ENCODE measurements at places on chromosomes 1 and 21.

- DNase-seq, result no peak
These were observed 13.6 kb downstream of the SHCBP1L start for GRCh38 chr1:182939413-182939812.

GRCh38 chr1:193368302-193368701 is 181.9 kb upstream of the B3GALT2 start:
- DNase-seq, result no peak

DNA sequence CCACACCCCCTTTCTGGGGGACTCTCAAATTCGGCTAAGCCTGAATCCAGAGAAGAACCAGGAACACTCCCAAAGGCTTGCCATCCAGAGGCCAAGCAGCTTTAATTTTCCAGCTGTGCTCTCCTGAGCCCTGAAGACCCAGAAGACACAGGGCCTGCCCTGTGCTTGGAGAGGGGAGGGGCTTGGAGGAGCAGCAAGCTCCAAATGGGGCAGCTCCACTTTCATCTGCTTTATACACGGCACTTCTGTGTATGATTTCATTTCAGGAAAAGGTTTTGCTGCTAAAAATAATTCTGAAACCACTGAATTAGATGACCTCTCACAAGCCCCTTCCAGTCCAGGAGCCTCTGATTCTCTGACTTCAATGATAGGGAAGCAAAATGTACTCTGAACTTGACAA is 39.2 kb upstream of the CTTNBP2NL start:
- DNase-seq, result no peak

GRCh38 chr1:112956544-112957132 is 642 bp upstream of the SLC16A1 start:
- DNase-seq, result peak; percentile 17

- no peak for DNase-seq
These were observed 67.5 kb downstream of the KCND3 start for GRCh38 chr1:111921948-111922347.

- no peak for DNase-seq
These were observed 20.5 kb upstream of the THRAP3 start for GRCh38 chr1:36203554-36204346.
